ENCODE measurements at places on chromosomes 2 and 18.

DNA sequence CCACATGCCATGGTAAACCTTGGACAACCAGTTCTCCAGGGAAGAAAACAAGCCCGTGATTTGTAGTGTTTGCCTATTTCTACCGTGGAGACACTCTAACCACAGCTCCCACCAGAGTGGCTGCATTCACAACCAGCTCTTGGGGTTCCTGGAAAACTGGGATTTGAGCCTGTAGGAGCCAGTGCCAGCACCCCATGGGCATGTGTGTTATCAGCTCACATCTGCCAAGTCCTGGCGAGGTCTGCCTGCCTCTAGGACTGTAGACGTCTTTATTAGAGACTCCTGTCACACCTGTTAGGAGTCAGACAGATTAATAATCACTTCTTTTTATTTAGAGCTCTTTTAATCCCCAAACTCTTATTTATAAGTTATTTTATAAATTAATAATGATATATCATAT, 41.0 kb downstream of the INPP5D start:
- no peak for DNase-seq

- DNase-seq = no peak
Observed at GRCh38 chr2:42744545-42745082, 19.3 kb downstream of the OXER1 start.

DNA sequence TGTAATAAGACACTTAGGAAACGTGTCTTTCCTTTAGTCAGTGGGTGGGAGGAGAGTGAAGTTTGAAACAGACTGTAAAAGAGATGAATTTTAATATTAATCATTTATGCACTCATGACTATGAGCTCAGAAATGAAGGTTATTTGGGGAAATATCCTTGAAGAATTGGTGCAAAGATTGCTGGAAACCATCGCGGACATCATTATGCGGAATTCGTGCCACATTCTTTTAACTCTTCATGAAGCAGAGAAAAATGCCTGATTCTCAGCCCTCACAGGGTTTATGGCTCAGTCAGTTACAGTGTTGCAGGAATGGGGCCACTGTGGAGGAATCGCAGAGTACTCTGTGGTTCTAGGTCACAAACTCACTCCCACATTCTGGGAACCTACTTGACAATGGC, 109.7 kb downstream of the RGPD3 start:
- DNase-seq = no peak

- no peak for DNase-seq
Observed at GRCh38 chr2:29308366-29308765, 193.2 kb downstream of the CLIP4 start.

DNA sequence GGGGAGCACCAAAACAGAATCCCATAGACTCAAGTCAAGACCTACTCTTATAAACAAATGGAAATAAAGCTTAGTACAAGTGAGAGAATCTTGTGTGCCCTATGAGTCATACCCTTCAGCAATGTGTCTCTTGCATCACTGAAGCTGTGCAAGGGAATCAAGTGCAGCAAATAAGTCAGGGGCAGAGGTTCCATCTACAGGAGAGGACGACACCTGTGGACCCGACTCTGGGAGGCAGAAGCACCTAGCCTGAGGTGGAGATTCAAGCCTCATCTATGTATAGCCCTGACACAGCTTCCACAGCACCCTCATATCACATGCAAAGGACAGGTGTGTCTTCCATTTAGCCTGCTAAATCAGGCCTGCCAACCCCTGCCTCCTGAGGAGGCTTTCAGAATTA, 298.2 kb downstream of the CNTNAP5 start:
- DNase-seq = no peak

DNA sequence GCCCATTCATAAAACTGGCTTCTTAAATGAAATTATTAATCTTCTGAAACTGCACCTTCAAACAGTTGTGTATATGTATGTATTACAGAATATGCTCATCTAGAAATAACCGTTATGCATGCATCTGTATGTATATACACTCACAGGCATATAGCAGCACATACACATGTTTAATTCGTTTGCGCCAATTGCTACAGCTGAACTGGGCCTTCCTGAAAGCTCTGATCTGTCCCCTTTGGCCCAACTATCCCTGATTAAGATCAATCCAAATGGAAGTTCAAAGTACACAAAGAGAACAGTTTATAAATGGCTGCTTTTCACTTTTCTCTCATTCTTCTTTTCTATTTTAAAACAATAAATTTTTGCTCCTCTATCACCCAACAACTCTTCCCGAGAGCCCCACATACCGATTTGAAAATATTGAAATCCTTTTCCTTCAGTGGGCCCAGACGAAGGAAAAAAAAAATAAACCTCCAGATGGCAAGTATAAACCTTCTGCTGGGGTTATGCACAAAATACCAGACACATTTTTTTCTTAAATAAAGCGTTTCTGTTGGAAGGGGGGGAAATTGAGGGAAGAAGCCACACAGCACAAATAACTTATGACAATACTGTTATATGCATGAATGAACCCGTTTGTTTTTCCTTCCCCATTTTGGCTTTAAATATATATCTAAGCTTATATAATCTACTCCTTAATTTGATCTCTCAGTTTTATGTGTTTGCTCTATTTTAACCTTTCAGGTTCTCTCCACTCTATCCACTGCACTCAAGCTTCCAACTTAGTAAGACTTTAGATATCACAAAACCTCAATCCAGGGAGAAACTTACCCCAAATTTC, 267.3 kb downstream of the TCF4 start:
- no peak for DNase-seq

DNA sequence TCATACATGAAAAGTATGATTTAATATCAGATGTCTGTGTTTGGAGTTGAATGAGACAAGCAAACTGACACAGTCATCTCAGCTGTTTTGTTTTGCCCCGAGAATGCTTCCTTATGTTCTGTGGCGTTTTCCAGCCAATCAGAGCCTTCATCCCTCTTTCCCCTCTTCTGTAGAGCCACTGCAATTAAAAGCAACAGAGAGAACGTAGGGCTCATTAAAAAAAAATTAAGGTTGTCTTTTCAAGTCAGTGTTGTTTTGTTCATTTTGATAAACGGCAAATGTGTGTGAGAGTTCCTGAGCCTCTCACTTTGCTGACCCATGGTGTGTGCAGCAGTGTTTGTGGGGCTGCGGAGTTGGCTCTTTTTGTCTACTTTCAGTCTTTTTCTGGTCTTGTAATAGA, 216.0 kb downstream of the FHOD3 start:
- no peak for DNase-seq

Data from frontal cortex (tissue), 4 donors.